ENCODE measurements at places on chromosomes 1 and 21.
A peak's percentile ranks its signal among the peaks of the same experiment; 100 is the strongest.

- DNase-seq = no peak
Observed at GRCh38 chr1:1199961-1200875, 6.2 kb downstream of the TNFRSF18 start.

GRCh38 chr21:44519346-44520325 lies 20.4 kb downstream of the KRTAP10-1 start:
- no peak for DNase-seq

GRCh38 chr1:199057322-199057721 lies 418.5 kb downstream of the PTPRC start:
- DNase-seq = no peak

GRCh38 chr1:219987325-219987724 lies 59.0 kb upstream of the SLC30A10 start:
- DNase-seq = no peak

DNA sequence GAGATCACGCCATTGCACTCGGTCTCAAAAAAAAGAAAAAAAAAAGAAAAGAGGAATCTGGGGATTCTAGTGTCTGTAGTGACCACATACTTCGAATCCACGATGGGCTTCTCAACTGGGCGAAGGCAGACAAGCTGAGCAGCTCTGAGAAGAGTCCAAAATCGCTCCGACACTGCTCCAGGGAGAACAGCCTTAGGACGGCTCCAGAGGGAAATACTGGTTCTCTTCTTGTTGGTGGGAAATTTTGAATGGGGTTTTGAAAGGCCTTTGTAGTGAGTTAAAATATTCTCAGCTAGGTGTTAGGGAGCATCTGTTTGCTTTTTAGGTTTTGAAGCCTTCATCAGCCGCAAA lies 18.3 kb upstream of the HJV start:
- no peak for DNase-seq

DNA sequence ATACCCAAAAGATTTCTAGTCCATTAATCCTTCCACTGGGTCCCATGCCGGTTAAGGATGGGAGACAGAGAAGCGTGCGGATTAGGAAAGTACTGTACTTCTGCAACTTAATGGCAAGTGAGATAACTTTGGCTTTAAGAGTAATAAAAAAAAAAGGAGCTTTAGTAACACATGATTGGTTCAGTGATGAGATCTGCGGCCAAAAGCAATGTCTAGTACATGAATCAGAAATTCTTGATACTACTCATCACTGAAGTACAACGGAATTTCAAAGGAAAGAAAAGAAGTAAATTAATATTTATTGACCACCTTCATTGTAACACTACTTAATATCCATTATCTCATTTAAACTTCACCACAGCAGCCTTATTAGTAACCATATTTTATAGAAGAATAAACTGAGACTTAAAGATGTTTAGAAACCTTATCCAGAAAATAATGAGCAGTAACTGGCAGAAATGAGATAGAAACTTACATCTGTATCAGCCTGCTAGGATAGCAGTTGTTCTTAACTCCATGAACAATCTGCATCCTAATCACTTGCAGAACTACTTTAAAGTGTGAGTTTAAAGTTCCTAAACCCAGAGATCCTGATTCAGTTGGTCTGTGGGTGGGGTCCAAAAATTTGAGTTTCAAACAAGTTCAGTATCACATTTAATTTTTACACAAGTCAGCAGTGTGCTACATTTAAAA lies 14.1 kb upstream of the NUF2 start:
- DNase-seq = no peak

DNA sequence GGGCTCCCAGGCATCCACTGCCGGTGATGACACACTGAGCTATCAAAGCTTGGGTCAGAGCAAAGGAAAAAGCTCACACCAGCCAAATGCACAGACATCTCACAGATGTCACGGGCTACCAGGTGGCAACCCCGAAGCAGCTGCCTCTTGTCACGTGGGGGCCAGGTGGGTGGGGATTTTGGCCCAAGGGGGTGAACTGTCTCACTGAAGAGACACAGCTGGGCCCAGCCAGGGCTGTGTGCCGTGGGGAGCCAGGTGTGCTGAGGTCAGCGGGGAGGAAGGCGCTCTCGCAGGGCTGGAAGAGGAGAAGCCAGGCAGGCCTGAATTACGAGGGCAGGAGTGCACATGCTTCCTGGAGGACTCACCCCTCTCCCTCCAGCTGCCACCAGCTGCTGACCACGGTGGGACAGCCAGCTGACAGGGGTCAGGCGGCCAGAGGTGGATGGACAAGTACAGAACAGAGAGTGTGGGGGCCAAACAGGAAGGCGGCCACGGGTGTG lies 32.4 kb downstream of the KCNN3 start:
- DNase-seq = no peak

- no peak for DNase-seq
Observed at GRCh38 chr1:17375651-17376050, 3.7 kb downstream of the PADI6 start.

GRCh38 chr21:32777269-32777668 lies 5.7 kb upstream of the PAXBP1 start:
- no peak for DNase-seq

DNA sequence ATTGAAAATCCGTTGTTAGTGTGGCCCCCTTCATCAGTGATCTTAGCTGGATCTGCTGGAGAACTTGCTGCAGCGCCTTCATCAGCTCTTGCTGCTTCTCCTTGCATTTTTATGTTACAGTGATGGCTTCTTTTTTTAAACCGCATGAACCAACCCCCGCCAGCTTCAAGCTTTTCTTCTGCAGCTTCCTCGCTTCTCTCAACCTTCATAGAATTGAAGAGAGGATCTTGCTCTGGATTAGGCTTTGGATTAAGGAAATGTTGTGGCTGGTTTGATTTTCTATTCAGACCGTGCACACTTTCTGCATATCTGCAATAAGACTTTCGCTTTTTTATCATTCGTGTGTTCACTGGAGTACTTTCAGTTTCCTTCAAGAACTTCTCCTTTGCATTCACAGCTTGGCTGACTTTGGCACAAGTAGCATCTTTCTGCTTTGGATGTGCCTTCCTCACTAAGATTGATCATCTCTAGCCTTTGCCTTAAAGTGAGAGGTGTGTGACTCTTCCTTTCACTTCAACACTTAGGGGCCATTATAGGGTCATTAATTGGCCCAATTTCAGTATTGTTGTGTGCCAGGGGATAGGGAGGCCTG lies 13.1 kb downstream of the RNF187 start:
- DNase-seq = no peak

- peak; percentile 14 for DNase-seq
Observed at GRCh38 chr1:60765204-60765603, 317.2 kb upstream of the NFIA start.

- no peak for DNase-seq
Observed at GRCh38 chr1:150072959-150073358, 5.4 kb downstream of the VPS45 start.

DNA sequence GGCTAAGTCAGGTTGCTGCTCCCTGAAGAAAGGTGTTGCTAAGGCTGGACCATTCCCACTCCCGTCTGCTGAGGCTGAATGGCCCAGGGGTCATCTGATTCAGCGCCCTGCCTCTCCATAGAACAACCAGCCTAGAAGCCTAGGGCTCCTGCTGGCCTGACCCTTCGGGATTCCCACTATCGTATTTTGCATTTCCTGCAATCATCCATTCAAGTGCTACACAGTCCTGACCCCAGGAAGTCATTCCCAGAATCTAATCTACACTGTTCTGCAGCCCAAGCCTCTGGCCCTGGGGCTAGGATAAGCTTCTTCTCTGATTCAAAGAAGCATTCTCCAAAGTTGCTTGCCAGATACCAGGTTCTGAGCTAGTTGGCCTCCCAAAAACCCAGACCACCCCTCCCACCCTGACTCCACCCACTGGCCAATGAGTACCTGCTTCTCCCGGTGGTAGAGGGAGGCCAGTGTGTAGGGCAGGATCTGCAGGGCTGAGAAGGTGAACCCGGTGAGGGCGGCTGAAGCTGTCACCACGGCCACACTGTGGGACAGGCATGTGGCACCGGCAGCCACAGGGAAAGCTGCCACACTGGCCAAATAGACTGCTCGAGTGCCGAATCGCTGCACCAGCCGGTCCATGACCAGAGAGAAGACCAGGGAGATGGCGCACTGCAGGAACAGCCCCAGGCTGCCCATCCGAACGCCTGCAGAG lies 18.7 kb downstream of the SLC45A3 start:
- DNase-seq = no peak

All from NCI-H1417 treated with DMSO at 0.1 percent for 48 hours (cell line).